ENCODE measurements at places on chromosomes 4 and X.
A peak's percentile ranks its signal among the peaks of the same experiment; 100 is the strongest.

DNA sequence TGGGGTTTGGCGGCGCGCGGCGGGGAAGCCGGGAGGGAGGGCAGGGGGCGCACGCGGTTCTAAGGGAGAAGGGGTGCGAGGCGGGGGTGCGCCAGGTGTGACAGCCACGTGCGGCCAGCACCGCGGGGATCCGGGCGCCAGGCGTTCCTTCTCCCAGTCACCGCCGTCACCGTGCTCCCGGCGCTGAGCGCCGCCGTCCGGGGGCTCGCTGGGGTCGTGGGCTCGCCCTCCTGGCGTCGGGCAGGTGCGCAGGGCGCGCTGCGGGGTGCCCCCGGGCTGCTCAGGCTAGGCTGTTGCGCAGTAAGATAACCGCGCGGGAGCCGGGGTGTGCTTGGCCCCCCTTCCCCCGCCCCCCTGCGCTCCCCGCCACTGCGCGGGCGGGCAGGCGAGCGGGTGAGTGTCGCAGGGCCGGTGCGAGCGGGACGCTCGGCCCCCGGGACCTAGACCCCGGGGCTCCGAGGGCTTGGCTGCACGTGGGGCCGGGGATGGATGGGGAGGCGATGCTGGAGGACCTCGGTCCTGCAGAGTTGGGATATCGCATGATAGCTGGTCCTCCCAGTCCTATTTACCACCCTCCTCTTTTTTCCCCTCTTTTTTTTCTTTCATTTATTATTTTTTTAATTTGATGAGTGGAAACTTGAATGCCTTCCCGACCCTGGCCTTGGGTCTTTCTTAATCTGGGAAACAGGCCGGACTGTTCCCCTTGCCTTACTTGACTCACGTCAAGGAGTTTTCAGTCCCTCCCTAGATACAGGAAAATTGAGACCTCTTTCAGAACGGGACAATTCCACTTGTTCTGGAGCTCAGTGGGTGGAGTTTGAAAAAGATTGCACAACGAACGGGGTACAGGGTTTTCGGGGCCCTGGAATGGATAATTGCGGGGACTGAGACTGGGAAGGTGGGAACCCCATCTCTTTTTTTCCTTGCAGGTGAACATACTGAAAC is 797 bp downstream of the TXLNG start:
- DNase-seq: peak; percentile 1

DNA sequence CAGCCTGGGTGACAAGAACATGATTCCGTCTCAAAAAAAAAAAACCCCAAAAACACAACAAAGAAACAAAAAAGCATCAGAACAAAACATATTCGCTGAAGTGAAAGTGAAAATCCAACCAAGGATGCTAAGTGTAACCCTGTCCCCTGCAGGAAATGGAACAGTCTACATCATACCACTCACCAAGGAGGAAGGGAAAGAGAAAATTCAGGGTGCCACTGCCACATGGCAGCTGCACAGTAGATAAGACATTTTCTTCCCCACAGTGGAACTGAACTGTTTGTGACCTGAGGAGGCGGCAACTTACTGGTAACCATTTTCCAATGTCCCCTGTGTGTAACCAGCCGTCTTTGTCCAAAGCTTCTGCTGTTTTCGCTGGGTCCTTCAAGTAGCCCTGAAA is 28.2 kb upstream of the CENPU start:
- DNase-seq: no peak

DNA sequence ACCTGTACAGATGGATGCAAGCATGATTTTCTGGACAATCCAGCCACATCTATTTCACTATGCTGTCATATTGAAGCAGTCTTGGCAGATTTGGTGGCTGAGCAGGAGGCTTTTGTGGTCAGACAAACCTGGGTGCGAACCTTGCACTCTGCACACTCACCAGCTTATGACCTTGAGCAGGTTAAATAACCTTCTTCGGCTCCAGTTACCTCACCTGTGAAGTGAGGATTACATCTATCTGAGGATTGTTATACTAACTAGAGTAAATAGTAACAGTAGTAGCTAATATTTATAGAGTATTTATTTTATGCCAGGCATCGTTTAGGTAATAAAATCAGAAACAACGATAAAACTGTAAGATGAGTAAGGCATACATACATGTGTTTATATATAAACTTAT is 150.0 kb downstream of the PPP3CA start:
- no peak for DNase-seq

GRCh38 chr4:101441446-101441845 is 94.1 kb upstream of the PPP3CA start:
- no peak for DNase-seq

GRCh38 chr4:86398187-86398586 is 38.3 kb upstream of the MAPK10 start:
- DNase-seq: no peak

DNA sequence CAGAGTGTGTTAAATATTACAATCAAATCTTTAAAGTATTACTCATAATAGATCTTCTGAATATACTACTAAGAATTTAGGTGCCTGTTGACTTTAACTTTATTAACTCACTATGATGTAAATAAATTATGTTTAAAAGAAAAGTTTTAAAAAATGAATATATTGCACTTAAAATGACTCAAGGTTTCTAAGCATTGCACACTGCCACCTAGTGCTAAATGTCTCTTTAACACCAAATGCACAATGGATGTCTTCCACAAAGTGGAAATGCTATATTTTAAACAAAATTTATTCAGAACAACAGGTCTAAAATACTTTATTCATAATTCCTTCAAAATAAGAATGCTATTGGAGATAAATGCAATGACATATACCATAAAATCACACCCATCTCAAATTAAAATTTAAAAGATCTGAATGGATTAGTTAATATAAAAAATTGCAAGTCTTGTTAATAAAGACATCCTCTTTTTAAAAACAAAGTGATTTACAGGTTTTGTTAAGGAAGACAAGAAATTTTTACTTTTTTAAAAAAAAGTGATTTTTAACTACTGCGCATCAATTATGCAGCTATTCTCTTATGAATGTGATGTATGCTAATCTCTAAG is 5.5 kb downstream of the INPP4B start:
- DNase-seq: peak; percentile 25

DNA sequence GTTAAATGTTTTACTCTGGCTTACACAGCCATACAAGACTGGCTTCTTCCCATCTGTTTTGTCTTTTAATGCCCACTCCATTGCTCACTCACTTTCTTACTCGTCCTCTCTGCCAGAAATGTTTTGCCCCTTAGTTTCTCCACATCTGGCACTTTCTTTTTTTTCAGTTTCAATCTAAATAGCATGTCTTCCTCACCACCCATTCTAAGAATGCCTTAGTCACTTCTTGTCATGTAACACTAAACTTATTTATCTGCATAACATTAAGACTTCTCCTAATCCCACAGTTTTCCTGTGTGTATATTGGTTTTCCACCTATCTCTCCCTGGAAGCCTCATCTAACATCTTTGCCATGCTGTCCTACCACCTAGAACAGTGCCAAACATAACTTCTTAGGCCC is 119.3 kb downstream of the ADAMTS3 start:
- DNase-seq: no peak

DNA sequence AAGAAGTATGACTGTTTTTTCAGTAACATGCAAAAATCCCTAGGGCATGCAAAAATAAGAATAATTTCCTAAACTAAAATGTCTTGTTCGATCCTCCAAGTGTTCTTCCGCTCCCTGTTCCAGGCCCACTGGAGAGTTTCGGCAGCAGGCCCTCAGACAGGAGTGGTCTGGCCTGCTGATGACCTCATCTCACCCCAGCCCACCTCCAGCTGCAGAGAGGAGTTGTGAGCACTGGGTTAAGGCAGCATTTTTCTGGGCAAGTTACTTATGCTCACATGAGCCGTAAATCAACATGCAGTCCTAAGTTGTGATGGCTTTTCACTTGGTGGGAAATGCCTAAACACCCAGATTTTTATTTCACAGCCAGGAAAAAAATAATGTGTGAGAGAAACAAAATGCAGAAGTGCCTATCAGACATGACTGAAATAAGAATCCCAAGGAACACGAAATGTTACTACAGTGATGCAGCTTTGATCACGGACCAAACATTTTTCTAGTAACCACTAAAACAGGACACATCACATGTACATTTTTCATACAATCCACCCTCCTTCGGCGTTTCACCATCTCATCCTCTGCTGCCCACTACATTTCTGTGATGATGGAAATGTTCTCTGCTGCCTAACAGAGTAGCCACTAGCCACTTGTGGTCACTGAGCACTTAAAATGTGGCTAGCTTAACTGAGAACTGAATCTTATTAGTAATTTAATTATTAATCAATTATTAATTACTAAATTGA is 153.3 kb upstream of the TBL1X start:
- DNase-seq: peak; percentile 37

- DNase-seq: no peak
Measured at GRCh38 chr4:38189445-38189844, 229.2 kb downstream of the PTTG2 start.

- no peak for DNase-seq
Measured at GRCh38 chrX:83771664-83772063, 89.3 kb upstream of the CYLC1 start.

- no peak for DNase-seq
Measured at GRCh38 chr4:183469936-183470335, 25.5 kb downstream of the CDKN2AIP start.

GRCh38 chr4:87807402-87807801 is 8.0 kb downstream of the IBSP start:
- DNase-seq: no peak

GRCh38 chr4:66572949-66573348 is 902.7 kb upstream of the EPHA5 start:
- DNase-seq: no peak

- no peak for DNase-seq
Measured at GRCh38 chr4:146098978-146099377, 76.5 kb upstream of the LSM6 start.

DNA sequence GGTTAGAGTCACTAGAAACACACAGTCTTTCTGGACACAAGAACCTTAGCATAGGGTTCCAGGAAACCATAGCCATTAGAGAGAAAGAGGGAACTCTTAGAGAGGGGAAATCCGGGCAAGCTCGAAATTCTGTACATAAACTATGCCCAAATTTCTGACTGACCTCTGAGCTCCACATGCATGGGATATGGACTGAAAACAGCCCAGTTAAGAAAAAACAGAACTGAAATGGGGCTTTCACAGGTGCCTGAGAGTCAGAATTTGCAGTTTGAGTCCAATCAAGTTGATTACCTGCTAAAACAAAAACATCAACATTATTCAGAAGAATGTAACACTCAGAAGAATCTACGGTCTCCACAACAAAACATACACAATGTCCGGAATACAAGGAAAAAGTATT is 13.1 kb downstream of the DCHS2 start:
- DNase-seq: no peak

GRCh38 chrX:57641338-57641737 is 38.7 kb downstream of the NLRP2B start:
- no peak for DNase-seq

DNA sequence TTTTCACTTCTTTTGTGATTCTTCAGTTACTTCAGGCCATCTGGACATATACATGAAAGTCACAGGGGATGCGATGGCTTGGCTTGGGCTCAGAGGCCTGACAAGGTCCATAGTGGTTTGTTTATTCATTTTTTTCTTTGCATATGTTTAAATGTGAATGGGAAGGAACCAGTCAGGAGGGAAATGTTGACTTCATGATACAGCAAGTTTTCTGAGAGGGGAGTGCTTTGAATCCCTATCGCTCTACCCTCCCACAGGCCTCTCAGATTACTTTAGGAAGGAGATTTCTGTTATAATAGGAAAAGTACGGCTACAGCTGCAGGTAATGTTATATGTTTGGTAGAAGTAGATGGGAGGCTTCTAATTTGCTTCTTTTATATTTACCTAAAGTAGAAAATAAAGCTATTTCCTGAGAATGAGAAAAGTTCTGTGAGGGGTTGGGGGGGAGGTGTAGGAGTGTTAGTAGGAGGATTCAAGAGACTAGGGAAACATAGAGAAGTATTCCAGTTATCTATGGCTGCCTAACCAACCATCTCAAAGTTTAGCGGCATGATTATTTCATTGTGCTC is 322.9 kb downstream of the RAPGEF2 start:
- DNase-seq: no peak

DNA sequence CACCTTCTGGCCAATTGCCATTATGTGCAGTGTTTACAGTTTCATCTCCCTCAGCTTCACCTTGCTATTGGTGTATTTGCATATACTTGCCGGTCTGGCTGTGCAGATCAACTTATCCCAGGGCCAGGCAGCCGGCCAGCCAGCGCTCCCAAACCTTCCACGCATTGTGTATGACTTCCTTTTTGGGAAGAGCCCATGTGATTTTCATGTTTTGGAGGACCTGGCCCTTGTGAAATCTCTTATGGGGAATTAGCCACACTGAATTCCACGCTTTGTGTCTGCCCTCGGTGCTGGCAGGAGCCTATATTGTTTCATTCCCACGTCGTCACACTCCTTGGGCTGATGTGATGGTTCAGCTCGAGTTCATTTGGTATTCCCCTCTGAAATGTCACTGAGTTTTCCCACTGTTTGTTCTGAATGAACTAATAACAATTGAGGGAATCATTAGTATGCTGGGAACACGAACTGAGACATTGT is 6.0 kb upstream of the PDLIM3 start:
- DNase-seq: no peak

- peak; percentile 38 for DNase-seq
Measured at GRCh38 chr4:151675411-151675971, 85.3 kb downstream of the GATB start.

DNA sequence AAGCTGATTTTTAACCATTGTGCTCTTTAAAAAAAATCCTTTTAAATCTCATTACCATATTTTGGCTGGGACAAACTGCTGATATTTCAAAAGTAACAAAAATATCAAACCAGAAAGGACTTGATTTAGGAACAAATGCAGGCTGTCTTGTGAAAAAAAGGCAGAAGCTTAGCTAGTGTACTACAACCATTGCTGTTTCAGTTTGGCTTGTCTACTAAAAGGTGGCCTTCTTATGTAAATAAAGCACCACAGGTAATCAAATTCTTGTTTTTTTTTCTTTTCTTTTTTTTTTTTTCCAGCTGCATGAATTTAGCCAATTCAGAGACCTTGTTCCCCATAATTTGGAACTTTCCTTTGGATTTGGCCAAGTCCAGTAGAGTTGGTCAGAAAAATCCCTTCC is 43.8 kb upstream of the MAGEA8 start:
- DNase-seq: no peak

- DNase-seq: no peak
Measured at GRCh38 chr4:9800848-9801247, 19.4 kb downstream of the DRD5 start.

DNA sequence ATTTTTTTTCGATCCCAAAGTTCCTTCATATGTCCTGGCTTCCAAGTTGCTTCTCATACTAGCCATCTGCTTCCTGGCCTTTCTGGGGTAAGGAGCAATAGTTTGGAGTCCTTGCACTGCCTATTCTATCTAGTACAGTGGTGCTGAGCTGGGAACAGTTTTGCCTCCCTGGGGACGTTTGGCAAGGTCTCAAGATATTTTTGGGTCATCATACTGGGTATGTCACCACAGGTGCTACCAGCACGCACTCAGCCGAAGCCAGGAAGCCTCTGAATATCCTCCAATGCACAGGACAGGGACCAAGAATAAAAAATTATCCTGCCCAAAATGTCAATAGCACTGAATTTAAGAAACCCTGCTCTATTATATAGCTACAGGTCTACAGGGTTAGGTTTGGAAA is 35.4 kb upstream of the TMSB15B start:
- no peak for DNase-seq
